ENCODE measurements at places on chromosomes 1 and 21.

- no peak for DNase-seq
Measured at GRCh38 chr1:202568826-202569225, 141.4 kb downstream of the SYT2 start.

DNA sequence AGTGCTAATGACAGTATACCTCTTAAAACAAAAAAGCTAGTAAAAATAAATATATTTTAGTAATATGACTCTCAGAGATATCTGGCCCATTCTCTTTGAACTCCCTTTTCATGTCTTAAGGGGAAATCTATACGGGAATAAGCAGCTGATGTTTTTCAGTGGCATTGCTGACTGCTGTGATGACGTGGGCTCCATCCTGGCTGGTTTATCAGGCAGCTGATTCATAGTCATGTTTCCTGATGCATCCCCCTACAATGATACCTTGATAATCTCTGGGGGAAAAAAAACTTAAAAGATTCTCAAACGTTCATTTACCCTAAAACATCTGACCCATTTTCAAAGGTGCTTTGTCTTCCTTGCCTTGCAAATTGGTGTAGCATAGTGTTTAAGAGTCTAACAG lies 53.8 kb downstream of the ABCA4 start:
- no peak for DNase-seq

DNA sequence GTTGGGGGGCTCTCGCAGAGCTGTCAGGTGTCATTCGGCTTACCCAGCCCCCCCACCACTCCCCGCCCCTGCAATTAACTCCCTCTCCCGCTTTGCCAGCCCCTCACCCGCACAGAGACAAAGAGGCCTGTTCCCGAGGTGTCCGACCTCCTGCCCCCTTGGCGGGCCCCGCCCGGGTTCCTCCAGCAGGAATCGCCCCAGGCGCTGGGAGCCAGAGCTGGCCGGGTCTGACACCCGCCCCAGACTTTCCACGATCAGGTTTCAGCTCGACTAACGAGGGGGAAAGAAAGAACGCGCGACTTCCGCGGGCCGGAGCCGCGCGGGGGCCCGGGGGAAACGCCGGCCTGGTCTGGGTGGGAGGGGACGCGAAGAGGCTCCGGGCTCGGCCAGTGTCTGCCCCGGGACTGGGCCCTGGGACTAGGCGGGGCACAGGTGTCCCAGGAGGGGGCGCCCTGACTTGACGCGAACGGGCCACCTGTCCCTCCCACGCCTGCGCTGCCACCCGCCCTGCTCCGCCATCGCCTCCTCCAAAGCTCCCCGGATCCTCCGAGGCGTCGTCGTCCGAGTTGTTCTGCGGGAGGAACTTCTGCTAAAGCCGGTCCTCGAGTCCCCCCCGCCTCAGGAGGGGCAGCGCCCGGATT lies 36.4 kb upstream of the HHAT start:
- peak; percentile 83 for DNase-seq

- DNase-seq, result no peak
Measured at GRCh38 chr1:102186536-102186935, 189.8 kb upstream of the OLFM3 start.

DNA sequence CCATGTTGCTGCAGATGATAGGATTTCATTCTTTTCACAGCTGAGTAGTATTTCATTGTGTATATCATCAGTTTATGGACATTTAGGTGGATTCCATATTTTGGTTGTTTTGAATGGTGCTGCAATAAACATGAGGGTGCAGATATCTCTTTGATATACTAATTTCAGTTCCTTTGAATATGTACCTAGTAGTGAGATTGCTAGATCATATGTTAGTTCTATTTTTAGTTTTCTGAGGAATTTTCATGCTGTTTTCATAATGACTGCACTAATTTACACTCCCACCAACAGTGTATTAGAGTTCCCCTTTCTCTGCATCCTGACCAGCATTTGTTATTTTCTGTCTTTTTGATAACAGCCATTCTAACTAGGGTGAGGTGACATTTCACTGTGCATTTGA lies 82.1 kb downstream of the BRINP2 start:
- DNase-seq, result no peak

- no peak for DNase-seq
Measured at GRCh38 chr1:53348486-53349368, 20.9 kb upstream of the LRP8 start.

DNA sequence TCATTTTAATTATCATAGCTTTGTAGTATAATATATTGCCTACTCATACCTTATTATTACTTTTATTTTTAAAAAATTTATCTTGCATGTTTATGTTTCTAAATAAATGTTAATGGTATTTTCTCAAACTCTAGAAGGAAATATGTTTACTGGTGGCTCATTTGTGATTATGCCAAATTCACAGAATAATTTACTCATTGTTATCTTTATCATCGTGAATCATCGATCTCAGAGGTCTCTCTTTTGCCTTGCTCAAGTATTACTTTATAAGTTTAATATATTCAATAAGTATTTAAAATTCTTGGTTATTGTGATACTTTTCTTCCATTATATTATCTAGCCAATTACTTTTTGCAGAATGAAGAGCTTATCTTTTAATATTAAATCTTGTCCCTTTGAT lies 836.7 kb upstream of the ADAMTS5 start:
- DNase-seq, result no peak

DNA sequence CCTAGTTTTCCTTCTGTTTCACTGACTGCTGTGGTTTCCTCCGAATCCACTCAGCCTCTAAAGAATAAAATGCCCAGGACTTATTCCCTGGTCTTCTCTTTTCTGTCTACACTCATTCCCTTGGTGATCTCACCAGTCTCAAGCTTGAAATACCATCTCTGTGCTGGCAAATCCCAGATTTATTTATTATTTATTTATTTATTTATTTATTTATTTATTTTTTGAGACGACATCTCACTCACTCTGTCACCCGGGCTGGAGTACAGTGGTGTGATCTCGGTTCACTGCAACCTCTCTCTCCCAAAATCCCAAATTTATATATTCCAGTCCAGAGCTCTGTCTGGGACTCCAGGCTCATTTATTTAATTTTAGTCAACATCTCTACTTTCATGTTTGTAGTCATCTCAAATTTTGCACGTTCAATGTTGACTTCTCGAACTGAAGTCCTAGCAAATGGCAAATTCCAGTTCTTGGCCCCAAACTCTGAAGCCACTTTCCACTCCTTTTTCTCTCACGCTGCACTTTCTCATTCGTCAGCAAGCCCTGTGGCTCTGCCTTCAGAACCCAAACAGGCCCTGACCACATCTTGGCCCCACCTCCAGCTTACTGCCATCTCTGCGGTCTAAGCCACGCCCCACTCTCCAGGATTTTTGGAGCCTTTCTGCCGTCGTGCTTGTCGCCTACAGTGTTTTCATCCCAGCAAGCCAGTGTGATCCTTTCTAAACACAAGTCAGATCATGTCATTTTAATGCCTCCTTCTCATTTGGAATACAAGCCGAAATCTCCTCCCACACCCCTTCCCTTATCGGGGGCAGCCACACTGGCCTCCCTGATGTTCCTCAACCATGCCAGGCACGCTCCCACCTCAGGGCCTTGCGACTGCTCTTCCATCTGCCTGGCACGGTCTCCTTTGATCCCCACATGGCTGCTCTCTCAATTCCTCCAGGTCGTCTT lies 14.2 kb upstream of the TENT5B start:
- peak; percentile 57 for DNase-seq

GRCh38 chr1:157580179-157580827 lies 17.6 kb downstream of the FCRL4 start:
- peak; percentile 8 for DNase-seq

DNA sequence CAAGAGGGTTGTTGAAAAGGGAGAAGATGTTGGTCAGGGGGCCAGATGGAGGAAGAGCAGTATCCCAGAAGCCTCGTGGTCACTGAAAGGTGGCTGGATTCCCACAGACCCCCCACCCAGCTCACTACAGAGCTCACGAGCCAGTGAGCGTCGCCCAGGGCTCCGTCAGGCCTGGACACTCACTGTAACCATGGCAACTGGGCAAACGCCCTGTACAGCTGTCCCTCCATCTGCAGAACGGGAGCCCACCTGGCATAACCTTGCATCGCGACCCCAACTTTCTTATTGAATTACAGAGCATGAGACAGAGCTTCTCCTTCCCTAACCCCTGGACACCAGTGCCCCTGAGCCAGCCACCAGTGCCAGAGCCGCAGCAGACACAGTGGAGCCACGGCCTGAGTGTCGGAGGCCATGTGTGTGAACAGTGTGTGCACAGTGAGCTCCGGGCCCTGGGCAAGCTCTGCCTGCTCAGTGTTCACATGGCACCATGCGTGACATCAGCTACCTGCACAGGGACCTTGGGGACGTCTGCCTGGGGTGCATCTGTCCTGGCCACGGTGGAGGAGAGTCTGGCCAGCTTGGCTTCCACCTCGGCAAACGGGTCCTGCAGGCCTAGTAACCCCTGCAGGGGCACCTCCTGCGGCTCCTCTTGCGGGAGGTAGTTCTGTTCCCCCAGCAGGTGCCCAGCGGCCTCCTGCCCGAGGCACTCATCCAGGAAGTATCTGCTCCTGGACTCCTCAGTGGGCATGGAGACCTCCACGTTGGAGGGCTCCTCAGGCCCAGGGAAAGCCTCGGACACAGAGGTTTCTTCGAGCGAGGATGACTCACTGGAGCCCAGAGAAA lies 25.9 kb upstream of the DDOST start:
- DNase-seq, result peak; percentile 47

- DNase-seq, result peak; percentile 84
Measured at GRCh38 chr1:183881387-183882131, 76.6 kb downstream of the RGL1 start.

DNA sequence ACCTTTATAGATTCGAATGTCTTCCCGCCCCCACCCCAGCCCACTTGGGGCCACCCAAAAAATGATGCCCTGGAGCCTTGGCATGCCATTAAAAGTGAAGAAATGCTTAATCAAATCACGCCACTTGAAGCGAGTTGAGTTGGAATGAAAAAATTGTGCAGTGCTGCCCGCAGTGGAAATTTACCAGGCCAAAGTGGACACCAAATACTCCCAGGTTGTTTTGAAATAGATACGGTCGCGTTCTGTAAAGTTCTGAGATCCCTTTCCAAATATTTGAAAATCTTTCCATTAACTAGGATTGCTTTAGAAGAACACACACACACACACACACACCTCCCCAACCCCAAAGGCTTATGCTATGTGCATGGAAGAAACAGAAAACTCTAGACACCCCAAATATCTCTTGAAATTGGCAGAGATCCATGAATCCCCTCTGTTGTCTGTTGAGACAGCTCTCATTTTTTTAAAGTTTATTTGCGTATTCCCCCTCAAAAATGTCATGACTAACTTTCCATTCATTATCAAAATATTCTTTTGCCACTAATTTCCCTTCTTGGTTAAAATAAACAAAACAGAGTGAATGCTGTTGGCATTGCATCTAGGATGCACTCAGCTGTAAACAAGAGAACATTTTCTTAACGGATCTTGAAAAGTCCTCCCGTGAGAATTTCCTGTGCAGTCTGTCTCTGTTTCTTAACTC lies 142.3 kb upstream of the KCNE2 start:
- no peak for DNase-seq

GRCh38 chr1:210340841-210341240 lies 12.1 kb downstream of the HHAT start:
- DNase-seq, result no peak

DNA sequence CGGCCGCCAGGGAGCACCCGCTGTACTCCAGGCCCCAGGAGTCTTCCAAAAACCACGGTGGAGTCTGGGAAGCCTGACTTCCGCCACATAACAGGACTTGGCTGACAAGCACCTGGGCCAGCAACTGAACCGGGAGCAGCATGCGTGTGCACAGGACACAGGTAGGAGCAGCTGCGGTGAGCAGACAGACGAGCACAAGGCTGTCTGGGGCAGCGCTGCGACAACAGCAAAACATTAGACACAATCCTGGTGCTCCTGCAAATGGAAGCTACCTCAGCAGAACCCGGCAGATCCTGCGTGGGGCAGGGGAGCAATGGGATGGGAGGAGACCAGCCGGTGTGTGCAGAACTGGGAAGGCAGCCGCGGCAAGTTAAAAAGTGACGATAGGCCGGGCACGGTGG lies 80.4 kb downstream of the NPHP4 start:
- DNase-seq, result no peak

DNA sequence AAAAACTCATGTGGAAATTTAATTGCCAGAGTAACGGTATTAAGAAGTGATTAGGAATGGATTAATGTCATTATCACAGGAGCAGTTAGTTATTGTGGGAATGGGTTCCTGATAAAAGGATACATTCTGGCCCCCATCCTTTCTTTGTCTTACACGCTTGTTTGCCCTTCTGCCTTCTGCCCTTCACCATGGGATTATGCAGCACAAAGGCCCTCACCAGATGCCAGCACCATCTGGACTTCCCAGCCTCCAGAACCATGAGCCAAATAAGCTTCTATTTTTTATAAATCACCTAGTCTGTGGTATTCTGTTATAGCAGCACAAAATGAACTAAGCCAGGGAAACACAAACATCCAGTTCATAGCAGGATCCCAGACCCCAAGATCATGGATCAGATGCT lies 33.9 kb upstream of the POU2F1 start:
- DNase-seq, result no peak

GRCh38 chr21:22898051-22898665 lies 1899.9 kb downstream of the NCAM2 start:
- DNase-seq, result no peak

- no peak for DNase-seq
Measured at GRCh38 chr1:41855713-41856112, 63.0 kb downstream of the HIVEP3 start.

- no peak for DNase-seq
Measured at GRCh38 chr1:94974824-94975223, 47.9 kb upstream of the CNN3 start.

- no peak for DNase-seq
Measured at GRCh38 chr21:42374864-42375499, 8.6 kb upstream of the TFF1 start.

GRCh38 chr1:244350027-244350426 lies 101.7 kb downstream of the ADSS2 start:
- no peak for DNase-seq

All from SJCRH30 (cell line).